Activated T-cell treated with anti-CD3 and anti-CD28 coated beads, Interleukin-2, amount 50 U/mL, for 48 hours (primary cell): ENCODE measurements at places on chromosomes 16 and 17.

GRCh38 chr17:73324711-73325526, 13.1 kb upstream of the CDC42EP4 start:
- DNase-seq: no peak

- DNase-seq: no peak
These were observed 595 bp downstream of the BICDL2 start for GRCh38 chr16:3035972-3036725.

- no peak for DNase-seq
These were observed 2.4 kb downstream of the NDE1 start for GRCh38 chr16:15652293-15653001.

- DNase-seq: no peak
These were observed 42.2 kb downstream of the RPH3AL start for GRCh38 chr17:310111-311010.

- no peak for DNase-seq
These were observed 107.4 kb upstream of the ANKFN1 start for GRCh38 chr17:56045872-56046271.

DNA sequence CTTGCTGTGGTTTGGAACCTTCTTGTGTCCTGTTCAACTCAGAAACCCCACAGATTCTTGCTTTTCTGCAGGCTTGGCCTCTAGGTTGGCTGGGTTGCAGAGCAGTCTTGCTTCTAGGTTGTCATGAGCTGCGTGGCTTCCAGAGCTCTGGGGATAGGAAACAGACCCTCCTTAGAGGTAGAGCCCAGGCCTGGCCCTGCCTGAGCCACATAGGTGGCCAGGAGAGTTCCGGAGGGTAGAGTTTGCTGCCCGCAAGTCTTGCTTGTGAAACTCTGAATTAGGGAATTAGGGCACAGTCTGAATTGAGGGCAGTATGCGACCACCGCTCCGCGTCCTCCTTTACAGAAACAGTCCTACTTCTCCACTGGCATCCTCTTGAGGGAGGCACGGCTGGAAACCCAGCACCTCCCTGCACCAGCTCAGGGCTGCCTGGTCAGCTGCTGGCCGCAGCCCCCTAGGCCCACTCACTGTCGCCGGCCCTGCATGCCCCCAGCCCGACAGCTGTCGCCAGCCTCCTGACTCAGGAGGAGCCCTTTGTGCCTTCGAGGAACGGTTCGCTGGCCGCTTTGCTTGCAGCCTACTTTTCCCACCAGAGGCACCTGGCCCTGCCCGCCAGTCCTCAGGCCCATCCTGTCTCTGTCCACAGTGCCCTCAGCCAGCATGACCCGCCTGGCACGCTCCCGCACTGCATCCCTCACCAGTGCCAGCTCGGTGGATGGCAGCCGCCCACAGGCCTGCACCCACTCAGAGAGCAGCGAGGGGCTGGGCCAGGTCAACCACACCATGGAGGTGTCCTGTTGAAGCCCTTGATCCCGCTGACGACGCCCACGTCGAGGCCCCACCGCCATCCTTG, 4.3 kb upstream of the SETD6 start:
- DNase-seq: peak; percentile 15

GRCh38 chr17:76410328-76410965, 26.0 kb downstream of the SPHK1 start:
- no peak for DNase-seq

DNA sequence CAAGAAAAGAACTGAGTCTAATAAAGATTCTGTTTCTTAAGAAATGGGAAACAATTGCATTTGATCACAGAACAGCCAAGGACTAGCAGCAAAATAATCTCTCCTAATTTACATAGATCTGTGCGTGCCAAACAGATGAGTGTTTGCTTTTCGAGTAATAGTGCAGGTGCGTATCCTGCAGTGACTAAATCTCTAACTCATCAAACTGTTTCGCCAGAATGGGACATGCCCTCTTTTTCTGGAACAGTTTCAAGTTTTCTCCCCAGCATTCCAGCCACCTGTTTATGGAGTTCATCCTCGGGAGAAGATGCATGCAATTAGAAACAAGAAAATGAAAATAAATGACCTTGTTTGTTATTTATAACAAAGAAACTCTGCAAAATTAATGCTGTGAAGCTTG, 5.7 kb upstream of the TOX3 start:
- DNase-seq: no peak

- DNase-seq: no peak
These were observed 16.5 kb upstream of the RASL10B start for GRCh38 chr17:35714988-35715387.

DNA sequence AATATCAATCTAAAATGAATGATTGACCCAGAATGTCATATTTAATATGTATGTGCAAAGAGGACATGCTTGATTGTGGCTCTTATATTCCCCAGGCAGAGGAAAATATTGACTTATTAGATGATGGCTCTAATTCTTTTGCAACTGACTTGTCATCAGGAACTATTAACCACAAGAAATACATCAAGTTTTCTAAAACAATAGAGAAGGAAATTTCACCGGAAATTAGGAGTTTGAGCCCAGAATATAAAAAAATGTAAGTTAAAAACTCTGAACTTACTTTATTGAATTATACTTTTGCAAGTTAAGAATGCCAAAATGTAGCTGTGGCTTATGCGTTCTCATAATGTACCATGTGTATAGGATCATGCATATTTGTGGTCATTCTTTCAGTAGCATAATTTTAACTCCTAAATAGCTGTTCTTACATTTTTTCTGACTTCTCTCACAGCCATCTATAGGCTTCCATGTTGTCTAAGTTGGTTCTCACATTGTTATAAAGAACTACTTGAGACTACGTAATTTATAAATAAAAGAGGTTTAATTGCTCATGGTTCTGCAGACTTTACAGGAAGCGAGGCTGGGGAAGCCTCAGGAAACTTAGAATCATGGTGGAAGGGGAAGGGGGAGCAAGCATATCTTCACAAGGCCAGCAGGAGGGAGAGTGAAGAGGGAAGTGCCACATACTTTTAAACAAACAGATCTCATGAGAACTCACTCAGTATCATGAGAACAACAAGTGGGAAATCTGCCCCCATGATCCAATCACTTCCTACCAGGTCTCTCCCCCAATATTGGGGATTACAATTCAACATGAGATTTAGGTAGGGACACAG, 11.6 kb downstream of the EFCAB13 start:
- DNase-seq: no peak

GRCh38 chr16:89289428-89290395, 72.2 kb downstream of the ZNF778 start:
- DNase-seq: peak; percentile 83

DNA sequence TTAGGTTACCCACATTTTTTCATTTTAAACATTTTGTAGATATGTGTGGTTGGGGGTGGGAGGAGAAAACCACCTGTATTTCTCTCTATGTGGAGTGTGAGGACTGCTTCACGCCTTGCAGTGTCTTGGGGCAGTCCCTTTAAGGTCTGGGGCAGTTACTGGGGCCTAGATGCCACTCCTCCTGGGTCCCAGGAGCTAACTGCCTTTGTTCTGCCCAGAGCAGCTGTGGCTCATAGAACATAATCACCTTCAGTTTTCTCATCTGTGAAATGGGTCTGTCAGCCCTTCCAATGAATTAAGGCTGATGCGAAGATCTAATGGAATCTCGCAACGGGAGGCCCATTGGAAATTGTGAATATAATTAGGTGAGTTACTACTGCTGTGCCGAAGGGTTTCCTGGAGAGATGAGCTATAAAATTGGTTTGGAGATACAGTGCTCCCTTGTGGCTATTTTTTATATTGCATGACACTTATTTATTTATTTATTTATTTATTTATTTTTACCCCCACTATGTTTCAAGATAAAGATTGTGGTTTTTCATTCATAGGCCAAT, 22.9 kb downstream of the DHRS7C start:
- peak; percentile 18 for DNase-seq

DNA sequence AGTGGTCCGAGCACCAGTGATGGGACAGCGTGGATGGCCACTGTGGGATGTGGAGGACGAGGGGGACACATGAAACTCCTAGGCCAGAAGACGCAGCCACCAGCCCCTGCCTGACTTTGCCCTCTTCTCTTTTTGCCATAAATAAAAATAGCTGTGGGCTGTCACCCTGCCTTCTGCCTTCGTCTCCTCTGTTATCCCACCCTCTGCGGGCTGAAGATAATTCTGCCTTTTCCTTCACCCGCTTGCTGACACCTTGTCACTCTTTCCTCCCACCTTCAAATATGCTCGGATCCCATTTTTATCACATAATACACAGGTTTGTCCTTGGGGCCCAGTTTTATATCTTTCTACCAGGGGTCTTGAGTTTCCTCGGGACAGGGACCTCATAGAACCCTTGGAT, 87.6 kb upstream of the CIBAR2 start:
- no peak for DNase-seq

GRCh38 chr17:43129671-43130010, 4.5 kb upstream of the BRCA1 start:
- no peak for DNase-seq

GRCh38 chr16:82033683-82034300, 1.3 kb upstream of the HSD17B2 start:
- no peak for DNase-seq

GRCh38 chr17:19660219-19660870, 11.8 kb downstream of the ALDH3A2 start:
- no peak for DNase-seq

GRCh38 chr17:77145612-77146245, 5.0 kb downstream of the SEC14L1 start:
- no peak for DNase-seq

DNA sequence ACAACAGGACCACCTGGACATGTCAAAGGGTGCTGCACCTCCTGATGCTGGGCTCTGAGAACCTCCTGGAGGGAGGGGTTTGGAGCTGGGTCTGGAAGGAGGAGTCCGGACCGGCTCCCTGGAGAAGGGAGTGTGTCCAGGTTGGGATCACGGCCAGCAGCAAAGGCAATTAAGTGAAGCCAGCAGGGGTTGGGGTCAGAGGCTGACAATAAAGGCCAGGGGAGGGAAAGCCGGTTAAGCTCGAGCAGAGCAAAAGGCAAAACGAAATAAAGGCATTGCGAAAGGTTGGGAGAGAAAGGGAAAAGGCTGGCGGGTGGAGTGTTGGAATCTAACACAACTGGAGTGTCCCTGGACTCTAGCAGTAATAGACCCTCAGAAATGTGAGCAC, 992 bp upstream of the CACNG4 start:
- DNase-seq: no peak

DNA sequence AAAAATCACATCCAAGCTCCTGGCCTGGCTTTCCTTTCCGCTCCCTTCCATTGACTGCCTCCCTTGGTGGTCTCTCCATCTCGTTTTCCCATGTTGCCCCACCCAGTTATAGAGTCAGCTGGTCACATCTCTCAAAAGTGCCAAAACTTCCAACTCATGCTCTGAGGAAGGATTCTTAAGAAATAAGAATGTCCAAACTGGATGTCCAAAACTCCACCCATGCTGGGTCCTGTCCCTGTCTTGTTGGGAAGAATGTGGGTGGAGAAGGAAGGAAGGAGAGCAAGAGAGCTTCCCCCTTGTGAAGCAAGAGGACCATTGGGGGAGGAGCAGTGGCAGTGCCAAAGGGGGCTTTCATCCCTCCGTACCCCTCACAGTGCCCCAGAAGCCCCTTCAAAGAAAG, 44.6 kb upstream of the MAP3K14 start:
- no peak for DNase-seq

DNA sequence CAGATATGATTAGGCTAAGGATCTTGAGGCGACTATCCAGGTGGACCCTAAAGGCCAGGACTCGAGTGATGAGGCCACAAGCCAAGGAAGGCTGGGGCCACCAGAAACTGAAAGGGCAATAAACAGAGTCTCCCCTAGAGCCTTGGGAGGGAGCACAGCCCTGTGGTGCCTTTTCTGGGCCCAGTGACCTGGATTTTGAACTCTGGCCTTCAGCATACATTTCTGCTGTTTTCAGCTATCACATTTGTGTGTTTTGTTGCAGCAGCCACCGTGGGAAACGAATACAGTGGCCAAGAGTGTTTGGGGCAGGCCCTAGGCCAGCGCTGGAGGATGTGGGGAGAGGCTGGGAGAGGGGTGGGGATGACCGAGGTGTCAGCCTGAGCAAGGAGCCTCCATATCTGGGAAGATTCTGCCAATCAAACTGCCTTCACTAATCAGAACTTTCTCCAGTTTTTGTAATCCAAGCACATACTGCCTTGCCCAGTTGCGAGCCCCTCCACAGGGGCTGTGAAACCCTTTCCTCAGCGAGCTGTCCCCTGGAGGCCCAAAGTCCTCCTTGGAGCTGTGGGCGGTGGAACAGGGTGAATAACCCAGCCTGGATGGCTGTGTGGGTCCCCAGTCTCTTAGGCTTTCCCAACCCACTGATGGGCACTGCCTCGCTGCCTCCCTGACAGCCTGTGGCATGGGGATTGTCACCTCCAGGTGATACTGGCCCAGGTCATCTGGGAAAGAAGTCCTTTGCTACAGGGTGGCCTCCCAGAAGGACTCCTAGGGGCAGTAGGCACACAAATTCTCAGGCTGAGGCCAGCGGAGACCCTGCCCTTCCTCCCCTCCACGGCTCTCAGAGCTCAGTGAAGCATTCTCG, 16.8 kb downstream of the B9D1 start:
- no peak for DNase-seq

DNA sequence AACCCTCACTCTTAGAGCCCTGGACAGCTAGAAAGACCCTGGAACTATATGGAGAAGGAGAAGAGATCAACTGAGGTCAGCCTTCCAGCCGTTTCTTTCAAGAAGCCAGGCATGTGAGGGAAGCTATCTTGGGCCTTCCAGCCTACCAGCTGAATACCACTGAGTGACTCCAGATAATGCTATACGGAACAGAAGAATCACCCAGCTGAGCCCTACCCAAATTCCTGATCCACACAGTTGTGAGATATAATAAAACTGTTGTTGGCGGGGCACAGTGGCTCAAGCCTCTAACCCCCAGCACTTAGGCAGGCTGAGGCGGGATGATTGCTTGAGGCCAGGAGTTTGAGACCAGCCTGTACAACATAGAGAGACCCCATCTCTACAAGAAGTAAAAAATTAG, 26.2 kb upstream of the MYH10 start:
- DNase-seq: no peak

DNA sequence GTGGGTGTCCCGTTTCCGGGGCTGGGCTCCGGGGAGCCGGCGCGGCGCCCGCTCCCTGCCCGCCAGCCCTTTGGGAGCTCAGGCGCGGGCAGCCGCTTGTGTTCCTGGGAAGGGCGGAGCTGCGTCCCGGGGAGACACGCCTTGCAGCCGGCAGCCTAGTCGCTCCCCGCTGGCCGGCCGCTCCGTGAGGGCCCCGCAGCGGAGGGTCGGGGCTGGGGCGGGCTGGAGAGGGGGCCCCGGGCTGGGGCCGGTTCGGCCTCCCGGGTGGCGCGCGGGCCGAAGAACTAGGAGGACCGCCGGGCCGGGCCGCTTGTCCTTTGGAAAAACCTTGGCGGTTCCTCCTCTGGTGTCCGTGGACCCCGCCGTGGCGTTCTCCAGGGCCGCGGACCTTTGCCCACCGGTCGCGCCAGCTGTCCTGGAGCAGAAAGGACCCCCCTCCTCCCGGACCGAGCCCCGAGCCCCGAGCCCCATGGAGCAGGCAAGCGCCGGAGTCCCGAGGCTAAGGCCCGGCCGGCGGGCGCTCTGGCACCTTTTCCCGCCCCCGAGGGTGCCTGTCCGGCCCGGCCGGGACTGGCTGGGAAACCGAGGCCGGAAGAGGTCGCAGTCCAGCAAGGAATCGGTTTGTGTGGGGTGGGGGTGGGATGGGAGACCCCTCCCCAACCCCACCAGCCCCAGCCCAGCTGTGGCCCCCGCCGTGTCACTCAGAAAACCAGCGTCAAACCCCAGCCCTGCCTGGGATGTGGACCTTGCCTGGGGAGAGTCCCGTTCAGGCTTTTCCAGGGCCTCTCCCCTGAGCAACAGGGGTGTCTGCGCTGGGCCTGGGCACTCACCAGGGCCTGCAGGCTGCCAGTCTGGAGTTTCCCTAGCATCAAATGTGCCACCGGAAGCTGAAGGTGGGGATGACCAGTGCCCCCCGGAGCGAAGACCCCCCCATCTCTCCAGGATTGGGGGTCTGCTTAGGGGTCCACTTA, 6.8 kb upstream of the TBC1D3B start:
- DNase-seq: no peak
